Left cardiac atrium (tissue), 4 donors: ENCODE measurements at places on chromosomes 7 and 10. TPM values are rescaled to one million over a fixed set of nuclear protein-coding genes. Genes with fewer than 3 reads are reported as not detected.

DENND2A gene
- total RNA-seq, result 9.6 TPM

- no peak for DNase-seq
These were observed 47.9 kb upstream of the FOXK1 start for GRCh38 chr7:4634166-4634565.

NYAP1 gene
- 0.97 TPM for total RNA-seq

- no peak for DNase-seq
These were observed 185.1 kb upstream of the NOBOX start for GRCh38 chr7:144588559-144589051.

INMT gene
- total RNA-seq, result 94.5 TPM
